Activated CD8-positive, alpha-beta memory T cell treated with anti-CD3 and anti-CD28 coated beads, Interleukin-2, amount 10 ng/mL, durations not matched to agents 7 days and 5 days (primary cell): ENCODE measurements at places on chromosomes 13 and 19. TPM values are rescaled to one million over a fixed set of nuclear protein-coding genes. Genes with fewer than 3 reads are reported as not detected.

DNA sequence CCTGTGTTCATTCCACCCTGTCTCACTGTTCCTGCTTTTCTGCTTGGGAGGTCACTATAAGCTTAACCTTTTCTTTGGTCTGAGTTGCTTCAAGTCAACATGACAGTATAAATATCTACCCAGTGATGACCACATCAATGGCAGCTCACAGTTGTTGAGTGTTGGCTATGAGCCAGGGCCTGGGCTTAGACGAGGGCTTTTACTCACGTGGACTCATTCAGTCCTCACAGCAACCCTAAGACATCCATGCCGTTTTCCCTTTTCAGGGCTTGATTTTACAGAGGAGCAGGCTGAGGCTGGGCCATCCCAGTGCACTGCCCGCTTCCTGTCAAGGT, 10.2 kb upstream of the CCDC97 start:
- H3K36me3 ChIP-seq, result peaks cover 79% of the 10 kb centered on the region
- peak; percentile 52 for DNase-seq
- peaks cover 99% of the 10 kb centered on the region for H3K4me1 ChIP-seq
- no peak overlapping the region for H3K4me3 ChIP-seq

DNA sequence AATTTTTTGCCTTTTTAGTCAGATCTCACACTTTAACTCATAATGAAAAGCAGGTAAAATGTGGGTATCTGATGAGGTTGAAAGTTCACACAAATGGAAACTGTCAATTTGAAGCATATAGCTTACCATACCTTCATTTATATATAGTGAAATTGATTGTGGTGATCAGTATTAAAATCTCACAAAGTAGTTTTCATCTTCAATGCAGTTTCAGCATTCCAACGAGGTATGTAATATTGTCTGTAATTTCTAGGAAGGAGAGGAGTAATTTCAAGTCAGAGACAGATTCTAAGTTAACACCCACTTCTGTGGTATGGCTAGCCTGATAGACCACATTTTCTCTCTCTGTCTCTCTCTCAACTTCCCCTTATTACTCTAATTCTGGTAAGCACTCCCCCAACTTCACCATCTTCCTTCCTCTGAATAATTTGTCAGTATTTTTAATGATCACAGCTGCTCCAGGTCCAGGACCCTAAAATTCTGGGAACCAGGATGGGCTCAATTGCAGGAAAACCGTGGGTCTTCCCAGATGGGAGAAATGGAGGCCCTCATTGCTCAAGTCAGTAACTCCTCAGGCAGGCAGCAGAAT, 455.7 kb downstream of the FGF9 start:
- no peaks in the 10 kb centered on the region for H3K27me3 ChIP-seq
- no peak for DNase-seq
- H3K27ac ChIP-seq, result peak overlapping the region; percentile 51
- H3K4me3 ChIP-seq, result peak overlapping the region; percentile 16
- peaks cover 6% of the 10 kb centered on the region for H3K36me3 ChIP-seq

RSPH6A gene
- total RNA-seq, result 0.23 TPM

ZSCAN4 gene
- not detected for total RNA-seq

LRRC63 gene
- 1.5 TPM for total RNA-seq

DNA sequence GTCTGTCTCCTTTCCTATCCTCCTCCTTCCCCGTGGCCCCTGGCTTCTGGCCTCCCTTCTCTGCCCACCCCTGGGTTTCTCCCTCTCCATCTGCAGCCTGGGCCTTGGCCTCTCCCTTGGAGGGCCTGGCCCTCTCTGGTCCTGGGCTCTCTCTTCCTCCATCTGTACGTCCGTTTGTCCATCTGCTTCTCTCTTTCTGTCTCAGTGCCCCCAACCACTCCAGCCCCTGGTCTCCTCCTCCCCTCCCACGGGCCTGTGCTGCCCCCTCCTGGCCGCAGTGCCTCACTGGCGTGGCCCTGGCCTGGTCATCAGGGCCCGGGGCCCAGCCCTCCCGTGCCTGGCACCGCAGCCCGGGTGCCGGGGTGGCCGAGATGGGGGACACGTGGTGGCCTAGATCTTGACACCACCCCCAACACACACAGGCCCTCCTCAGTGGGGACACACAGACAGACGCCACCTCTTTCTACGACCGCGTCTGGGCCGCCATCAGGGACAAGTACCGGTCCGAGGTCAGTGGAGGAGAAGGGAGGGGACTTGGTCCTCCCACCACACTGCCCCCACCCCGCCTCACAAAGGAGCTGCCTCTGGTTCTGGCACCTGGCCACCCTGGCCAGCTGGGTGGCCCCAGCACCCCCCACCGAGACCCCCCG, 11.3 kb downstream of the PRKCSH start:
- no peaks in the 10 kb centered on the region for H3K27me3 ChIP-seq
- peaks cover 14% of the 10 kb centered on the region for H3K36me3 ChIP-seq
- DNase-seq, result peak; percentile 50
- no peaks in the 10 kb centered on the region for H3K4me1 ChIP-seq
- H3K4me3 ChIP-seq, result no peak overlapping the region

- no peak for DNase-seq
- H3K27me3 ChIP-seq, result peaks cover 87% of the 10 kb centered on the region
- no peak overlapping the region for H3K4me3 ChIP-seq
Measured at GRCh38 chr13:78599645-78600279, 3.6 kb downstream of the POU4F1 start.

FFAR1 gene
- not detected for total RNA-seq

- H3K4me1 ChIP-seq, result peaks cover 12% of the 10 kb centered on the region
- H3K27ac ChIP-seq, result no peak within 1 kb of the TSS
- peaks cover 70% of the 10 kb centered on the region for H3K27me3 ChIP-seq
- no peaks in the 10 kb centered on the region for H3K36me3 ChIP-seq
- DNase-seq, result no peak
Measured at GRCh38 chr19:46471116-46471733, at the start of gene PNMA8A. PNMA8A (minus strand) TSS chr19:46471563; CDS start chr19:46471035, 528 bp downstream.

C19orf73 gene
- 1.8 TPM for total RNA-seq

ZNF723 gene
- total RNA-seq, result not detected

DNA sequence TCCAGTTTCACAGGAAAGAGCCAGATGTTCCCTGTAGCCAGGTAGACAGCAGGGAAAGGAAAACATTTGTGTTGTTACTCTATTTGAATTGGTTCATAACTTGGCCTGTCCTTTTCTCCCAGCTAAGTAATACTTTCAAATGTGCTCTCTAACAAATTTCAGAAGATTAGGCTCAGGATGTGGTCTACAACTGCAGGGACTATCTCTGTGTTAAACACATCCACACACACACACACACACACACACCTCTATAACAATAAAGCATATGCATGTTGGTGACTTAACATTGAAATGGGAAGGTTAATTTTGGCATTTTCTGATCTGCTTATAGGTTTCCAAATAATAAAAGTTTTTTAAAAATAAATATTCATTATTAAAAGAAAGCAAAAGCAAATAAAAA, 316.0 kb upstream of the ARGLU1 start:
- no peak overlapping the region for H3K4me3 ChIP-seq
- no peaks in the 10 kb centered on the region for H3K4me1 ChIP-seq
- no peaks in the 10 kb centered on the region for H3K36me3 ChIP-seq
- H3K27me3 ChIP-seq, result no peaks in the 10 kb centered on the region
- H3K27ac ChIP-seq, result no peak overlapping the region

ZNF560 gene
- total RNA-seq, result not detected

DNA sequence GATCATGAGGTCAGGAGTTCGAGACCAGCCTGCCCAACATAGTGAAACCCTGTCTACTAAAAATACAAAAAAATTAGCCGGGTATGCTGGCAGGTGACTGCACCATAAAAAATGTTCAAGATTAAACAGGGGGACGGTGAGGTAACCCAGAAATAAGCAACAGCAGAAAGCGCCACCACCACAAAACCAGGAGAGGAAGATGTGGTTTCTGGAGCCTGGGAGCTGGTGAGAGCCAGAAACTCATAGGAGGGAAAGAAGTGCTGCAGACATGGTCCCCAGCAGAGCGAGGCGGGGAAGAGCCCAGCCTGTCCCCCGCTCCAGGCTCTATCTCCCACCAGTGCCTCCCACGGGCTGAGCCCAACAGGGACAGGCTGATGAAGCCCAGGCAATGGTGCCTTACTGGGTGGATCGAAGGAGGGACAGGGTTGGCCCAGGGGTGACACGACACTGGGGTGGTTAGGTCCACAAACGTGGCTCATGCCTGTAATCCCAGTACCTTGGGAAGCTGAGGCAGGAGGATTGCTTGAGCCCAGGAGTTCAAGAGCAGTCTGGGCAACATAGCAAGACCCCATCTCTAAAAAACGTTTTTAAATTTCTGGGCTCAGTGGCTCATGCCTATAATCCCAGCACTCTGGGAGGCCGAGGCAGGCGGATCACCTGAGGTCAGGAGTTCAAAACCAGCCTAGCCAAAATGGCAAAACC, 19.0 kb downstream of the SPC24 start:
- H3K36me3 ChIP-seq, result peaks cover 18% of the 10 kb centered on the region
- H3K27me3 ChIP-seq, result no peaks in the 10 kb centered on the region
- H3K4me1 ChIP-seq, result peaks cover 8% of the 10 kb centered on the region
- H3K4me3 ChIP-seq, result no peak overlapping the region

- no peaks in the 10 kb centered on the region for H3K27me3 ChIP-seq
- H3K27ac ChIP-seq, result peak overlapping the region; percentile 72
- DNase-seq, result no peak
- H3K36me3 ChIP-seq, result peaks cover 20% of the 10 kb centered on the region
Measured at GRCh38 chr13:99231721-99232120, 26.5 kb downstream of the GPR18 start.

DHDH gene
- 1.1 TPM for total RNA-seq

SNRPD2 gene
- total RNA-seq, result 602 TPM
